ENCODE measurements at places on chromosomes 13 and 19.

DNA sequence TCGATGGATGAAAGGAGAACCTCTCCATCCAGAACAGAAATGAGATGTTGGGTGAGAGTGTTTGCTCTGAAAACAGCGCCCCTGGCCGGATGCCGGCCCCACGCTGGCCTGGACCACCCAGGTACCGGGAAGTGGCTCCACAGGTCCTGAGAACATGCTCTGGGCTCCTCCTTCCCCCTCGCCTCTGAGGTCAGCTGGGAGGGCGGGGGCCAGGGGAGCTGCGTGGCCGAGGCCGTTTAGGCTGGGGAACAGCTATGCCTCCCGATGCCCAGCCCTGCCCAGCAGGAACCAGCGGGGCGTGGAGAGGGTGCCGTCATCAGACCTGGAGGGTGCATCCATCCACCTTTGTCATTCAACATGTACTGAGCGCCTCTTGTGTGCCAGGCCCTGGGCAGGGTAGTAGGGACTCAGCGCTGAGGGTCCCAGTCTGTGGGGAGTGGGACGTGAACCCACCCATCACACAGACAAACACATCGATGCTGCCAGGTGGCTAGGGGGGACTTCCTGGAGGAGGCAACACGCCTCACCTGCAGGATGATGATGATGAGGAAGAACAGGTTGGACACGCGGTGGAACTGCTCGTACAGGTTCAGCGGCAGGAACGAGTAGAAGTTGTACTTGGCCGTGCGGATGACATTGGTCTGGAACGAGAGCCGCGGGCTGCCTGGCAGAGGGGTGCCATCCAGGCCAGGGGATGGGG is 4.2 kb downstream of the ATP8B3 start:
- no peak for DNase-seq

GRCh38 chr19:41570639-41571112 is 5.3 kb upstream of the CEACAM21 start:
- DNase-seq: peak; percentile 56

DNA sequence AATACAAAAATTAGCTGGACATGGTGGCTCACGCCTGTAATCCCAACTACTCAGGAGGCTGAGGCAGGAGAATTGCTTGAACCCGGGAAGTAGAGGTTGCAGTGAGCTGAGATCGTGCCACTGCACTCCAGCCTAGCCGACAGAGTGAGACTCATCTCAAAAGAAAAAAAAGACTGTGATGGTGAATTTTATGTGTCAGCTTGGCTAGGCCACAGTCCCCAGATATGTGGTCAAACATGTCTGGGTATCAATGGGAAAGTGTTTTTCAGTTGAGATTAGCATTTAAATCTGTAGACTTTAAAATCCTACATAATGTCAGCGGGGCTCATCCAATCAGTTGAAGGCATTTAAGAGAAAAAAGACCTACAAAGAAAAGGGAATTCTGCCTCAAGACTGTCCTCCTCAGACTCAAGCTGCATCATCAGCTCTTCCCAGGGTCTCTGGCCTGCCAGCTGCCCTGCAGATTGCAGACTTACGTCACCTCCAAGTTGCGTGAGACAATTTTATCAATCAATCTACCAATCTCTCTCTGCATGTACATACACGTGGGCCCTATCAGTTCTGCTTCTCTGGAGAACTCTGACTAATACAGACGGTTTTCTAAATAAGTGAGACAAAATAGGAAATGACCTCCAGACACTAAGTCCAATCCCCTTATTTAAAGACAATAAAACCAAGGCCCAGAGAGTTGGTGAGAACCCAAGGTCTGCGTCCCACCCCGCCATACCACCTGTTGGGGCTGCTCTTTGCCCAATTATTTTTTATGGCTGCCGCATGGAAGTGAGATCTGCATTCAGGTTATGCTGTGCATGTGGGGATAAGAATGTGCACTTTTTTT is 99.2 kb downstream of the ABCC4 start:
- peak; percentile 73 for DNase-seq

DNA sequence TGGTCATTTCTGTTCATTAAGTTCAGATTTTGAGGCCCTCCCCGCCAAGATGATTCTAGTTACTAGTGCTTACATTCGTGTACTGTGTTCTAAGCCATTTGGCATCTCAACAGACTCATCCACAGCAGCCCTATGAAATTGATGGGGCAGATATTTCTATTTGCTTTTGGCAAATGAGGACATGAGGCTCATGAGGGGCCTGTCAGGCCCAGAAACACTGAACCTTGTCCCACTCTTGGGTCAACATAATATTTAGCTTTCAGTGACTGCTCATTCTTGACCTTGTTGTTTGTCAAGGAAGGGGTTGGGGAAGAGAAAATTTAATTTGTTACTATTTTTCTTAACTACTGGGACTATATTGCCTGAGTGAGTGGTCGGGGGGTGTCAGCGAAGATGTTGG is 92.3 kb upstream of the RNF113B start:
- DNase-seq: no peak

- DNase-seq: no peak
Observed at GRCh38 chr13:24274452-24275021, 34.8 kb upstream of the C1QTNF9 start.

Data from fibroblast of skin of abdomen (primary cell).